ENCODE measurements at places on chromosomes 1 and 21. TPM values are rescaled to one million over a fixed set of nuclear protein-coding genes. Genes with fewer than 3 reads are reported as not detected.

GRCh38 chr1:145695821-145696629, 11.1 kb downstream of the PDZK1 start:
- no peak for DNase-seq

The ZNF678 gene
- 7.4 TPM for total RNA-seq

DNA sequence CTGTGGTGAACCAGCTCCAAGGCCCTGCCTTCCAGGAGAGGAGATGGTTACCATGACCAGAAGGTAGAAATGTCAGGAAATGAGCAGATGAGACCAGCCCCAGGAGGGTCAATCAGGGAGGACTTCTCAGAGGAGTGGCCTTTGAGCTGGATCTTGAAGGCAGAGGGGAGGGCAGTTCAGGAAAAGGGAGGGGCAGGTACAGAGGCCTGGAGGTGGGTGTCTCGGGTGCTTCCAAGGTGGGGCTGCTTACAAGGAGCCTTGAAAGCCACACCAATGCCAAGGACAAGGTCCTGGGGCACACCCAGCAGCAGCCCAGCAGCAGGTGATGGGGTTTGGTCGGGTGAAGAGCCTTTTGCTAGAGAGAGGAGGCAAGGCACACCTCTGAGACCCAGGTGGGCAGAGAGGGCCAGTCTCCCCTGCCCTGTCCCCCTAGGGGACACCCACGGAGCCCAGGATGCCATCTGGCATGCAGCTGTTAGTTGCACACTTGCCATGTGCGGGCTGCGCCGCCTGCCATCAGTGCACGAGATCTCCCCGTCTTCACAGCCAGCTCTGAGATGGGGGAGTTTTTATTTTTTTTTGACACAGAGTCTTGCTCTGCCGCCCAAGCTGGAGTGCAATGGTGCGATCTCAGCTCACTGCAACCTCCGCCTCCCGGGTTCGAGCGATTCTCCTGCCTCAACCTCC, 18.5 kb downstream of the SLC66A1 start:
- peak; percentile 38 for DNase-seq

DNA sequence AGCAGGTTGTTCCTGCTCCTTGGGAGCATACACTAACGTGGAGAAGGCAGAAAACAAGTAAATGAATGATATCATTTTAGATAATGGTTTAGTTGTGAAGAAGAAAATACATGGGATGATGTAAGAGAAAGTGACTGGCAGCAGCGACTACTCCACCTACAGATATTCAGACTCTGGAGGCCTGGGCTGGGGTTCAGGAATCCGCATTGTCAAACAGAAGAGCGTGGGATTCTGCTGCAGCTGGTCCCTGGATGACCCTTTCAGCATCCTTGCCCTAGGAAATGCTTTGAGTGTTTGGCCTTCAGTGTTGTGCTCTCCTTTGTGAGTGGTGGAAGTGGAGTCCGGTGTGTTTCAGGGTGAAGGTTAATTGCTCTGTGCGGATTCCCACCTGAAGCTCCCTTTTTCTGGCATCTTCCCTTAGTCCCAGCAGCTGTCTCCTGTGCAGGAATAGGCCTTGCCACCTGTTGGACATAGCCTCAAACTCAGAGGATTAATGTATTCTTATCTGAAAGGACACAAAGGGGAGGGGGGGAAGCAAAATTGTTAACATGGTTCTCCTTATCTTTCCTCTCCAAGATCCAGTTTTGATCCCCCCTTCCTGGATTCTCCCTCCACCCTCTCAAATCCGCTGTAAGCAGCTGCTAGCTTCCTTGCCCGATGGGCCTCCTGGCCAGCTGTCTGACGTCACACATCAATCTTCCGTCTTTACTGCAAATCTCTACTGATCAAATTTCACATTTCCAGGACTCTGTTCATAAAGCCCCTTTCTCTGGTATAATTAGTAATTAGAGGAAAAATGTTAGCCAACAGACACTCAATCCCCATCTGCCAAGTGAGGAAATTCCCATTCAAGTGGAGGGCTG, 68.3 kb upstream of the SPAG17 start:
- no peak for DNase-seq

- no peak for DNase-seq
Measured at GRCh38 chr1:70411360-70411844, 334 bp downstream of the CTH start.

- DNase-seq, result no peak
Measured at GRCh38 chr1:40362699-40363098, 10.8 kb upstream of the SMAP2 start.

DNA sequence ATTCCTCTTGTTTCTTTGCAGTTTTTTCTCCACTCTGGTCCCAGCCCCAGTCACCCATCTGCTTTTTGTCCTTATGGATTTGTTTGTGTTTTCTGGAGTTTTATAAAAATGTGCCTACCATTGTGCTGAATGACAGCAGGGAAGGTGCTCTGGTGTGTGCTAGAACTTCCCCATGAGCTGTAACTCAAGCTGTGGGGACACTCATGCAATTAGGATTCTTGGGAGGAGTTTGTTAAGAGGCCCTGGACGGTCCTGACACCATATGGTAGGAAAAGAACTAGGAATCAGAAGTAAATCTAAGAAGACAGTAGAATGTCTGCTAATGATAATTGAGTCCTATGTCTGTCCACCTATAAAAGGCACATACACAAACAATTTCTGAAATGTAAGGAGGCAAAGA, 27.4 kb downstream of the URB2 start:
- DNase-seq, result no peak

GRCh38 chr1:235971020-235971419, 93.9 kb downstream of the NID1 start:
- DNase-seq, result no peak

DNA sequence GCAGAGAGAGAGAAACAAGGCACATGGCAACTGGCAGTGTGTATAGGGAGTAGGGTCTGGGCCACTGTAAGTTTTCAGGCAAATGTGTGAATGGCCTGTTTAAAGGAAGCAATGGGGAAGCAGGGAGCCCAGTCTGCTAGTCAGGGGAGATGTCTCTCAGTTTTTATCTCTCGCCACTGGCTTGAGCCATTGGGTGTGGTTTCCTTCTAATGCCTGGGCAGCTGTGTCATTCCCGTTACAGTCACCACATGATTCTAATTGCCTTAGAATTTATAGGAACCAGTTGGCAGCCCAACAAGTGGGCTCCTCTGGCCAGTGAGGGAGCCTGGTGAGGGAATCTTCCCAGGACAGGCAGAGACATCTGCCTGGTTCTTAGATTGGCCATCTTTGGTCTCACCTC, 182.4 kb downstream of the DISC1 start:
- no peak for DNase-seq

Measured in colonic mucosa (tissue), 4 donors.